Transverse colon (tissue), 4 donors: ENCODE measurements at places on chromosomes 4 and X.

- H3K4me3 ChIP-seq: no peak overlapping the region
- DNase-seq: no peak
- H3K27ac ChIP-seq: no peak overlapping the region
- H3K4me1 ChIP-seq: no peaks in the 10 kb centered on the region
Observed at GRCh38 chr4:124790471-124790870, 77.9 kb upstream of the ANKRD50 start.

- no peak overlapping the region for H3K27ac ChIP-seq
- no peak overlapping the region for H3K4me3 ChIP-seq
- H3K36me3 ChIP-seq: peaks cover 3% of the 10 kb centered on the region
- DNase-seq: no peak
- H3K27me3 ChIP-seq: no peaks in the 10 kb centered on the region
- H3K4me1 ChIP-seq: no peaks in the 10 kb centered on the region
Observed at GRCh38 chr4:146488495-146489174, 33.1 kb downstream of the SLC10A7 start.

- H3K4me1 ChIP-seq: no peaks in the 10 kb centered on the region
- no peaks in the 10 kb centered on the region for H3K27me3 ChIP-seq
- no peak overlapping the region for H3K27ac ChIP-seq
- H3K4me3 ChIP-seq: no peak overlapping the region
- no peak for DNase-seq
Observed at GRCh38 chr4:104596189-104596588, 101.5 kb upstream of the CXXC4 start.

DNA sequence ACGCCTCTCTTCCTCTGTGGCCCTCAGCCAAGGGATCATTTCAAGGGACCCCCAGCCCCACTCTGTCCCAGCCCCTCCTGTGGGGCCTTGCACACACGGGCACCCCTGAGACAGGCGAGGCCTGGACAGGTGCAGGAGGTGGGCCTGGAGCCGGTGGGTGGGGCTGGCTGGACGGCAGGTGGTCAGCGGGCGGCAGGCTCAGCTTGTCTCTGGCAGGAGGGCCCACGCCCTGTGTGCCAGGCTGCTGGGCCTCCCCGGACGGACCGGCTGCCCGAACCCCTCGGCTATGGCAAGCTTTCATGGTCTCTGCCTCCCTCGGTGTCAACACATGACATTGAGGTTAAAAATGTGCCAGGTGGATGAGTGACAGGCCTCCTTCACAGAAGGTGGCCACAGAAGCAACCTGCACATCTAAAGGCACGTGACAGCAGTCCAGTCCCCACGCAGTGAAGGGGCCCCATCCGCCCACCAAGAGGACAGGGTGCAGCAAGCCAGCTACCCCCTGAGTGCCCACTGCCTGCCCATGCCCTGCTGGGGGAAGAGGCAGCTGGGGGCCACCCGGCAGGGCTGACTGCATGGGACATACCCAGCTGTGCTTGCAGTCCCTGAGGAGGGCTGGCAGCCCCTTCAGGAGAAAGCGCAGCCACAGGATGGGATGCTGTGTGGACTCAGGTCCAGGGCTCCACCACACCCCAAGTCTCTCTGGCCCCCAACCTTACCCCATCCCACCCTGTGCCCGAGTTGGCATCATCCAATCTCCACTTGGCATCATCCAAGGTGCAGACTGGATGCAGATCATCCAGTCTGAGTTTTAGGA, 109.3 kb downstream of the FAM53A start:
- H3K27me3 ChIP-seq: peaks cover 10% of the 10 kb centered on the region
- H3K4me3 ChIP-seq: no peak overlapping the region
- no peak overlapping the region for H3K27ac ChIP-seq
- H3K36me3 ChIP-seq: no peaks in the 10 kb centered on the region
- peaks cover 16% of the 10 kb centered on the region for H3K4me1 ChIP-seq
- peak; percentile 33 for DNase-seq

- no peak for DNase-seq
- peak overlapping the region; percentile 99 for H3K27ac ChIP-seq
Observed at GRCh38 chr4:176320976-176321361, 1.2 kb downstream of the SPCS3 start.

DNA sequence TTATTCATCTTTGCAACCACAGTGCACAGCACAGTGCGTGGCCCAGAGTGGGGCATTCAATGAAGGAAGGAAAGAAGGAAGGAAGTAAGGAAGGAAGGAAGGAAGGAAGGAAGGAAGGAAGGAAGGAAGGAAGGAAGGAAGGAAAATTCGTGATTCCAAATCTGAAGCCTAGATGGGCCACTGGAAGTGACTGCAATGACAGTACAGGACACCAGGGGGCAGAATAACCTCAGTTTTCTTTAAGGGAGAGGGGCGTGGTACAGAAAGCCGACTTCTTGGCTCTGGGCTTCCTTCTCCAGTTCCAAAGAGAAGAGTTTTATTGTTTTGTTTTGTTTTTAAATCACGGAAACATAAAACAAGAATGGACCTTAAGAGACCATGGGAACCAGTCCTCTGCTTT, 47.8 kb downstream of the APLN start:
- no peak overlapping the region for H3K27ac ChIP-seq
- H3K27me3 ChIP-seq: no peaks in the 10 kb centered on the region
- H3K4me1 ChIP-seq: no peaks in the 10 kb centered on the region
- DNase-seq: peak; percentile 74

- H3K36me3 ChIP-seq: no peaks in the 10 kb centered on the region
- no peak overlapping the region for H3K27ac ChIP-seq
- H3K27me3 ChIP-seq: no peaks in the 10 kb centered on the region
- no peak for DNase-seq
Observed at GRCh38 chr4:189081826-189082225, 858.8 kb upstream of the FRG1 start.

GRCh38 chr4:152176627-152177214, 359.2 kb downstream of the FBXW7 start:
- H3K4me1 ChIP-seq: no peaks in the 10 kb centered on the region
- H3K4me3 ChIP-seq: no peak overlapping the region
- no peak for DNase-seq
- H3K36me3 ChIP-seq: no peaks in the 10 kb centered on the region

DNA sequence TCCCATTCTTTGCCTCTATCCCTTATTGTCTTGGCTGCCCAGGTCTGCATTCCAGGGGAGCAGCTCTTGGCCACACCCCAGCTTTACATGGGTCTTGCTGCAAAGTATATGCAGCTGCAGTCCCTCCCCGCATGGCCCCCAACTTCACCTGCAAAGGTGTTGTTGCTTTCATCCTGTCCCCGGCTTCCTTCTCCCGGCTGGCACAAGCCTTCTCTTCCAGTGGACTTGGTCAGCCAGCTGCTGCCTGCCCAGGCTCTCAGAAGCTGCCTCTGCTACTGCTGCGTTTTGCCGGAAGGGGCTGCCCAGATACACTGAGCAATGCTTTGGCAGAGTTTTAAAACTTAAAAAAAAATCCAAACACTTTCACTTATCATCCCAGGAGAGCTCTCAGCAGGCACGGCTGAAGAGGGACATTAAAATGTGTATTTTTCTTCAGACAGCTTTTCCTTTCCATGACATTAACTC, 121.2 kb upstream of the PDLIM3 start:
- no peaks in the 10 kb centered on the region for H3K27me3 ChIP-seq
- no peaks in the 10 kb centered on the region for H3K36me3 ChIP-seq
- peak; percentile 25 for DNase-seq
- peaks cover 11% of the 10 kb centered on the region for H3K4me1 ChIP-seq

GRCh38 chr4:28926156-28926555, 1794.0 kb upstream of the PCDH7 start:
- H3K27me3 ChIP-seq: no peaks in the 10 kb centered on the region
- H3K36me3 ChIP-seq: no peaks in the 10 kb centered on the region
- H3K27ac ChIP-seq: no peak overlapping the region
- no peak for DNase-seq
